Thoracic aorta (tissue), 2 donors: ENCODE measurements at places on chromosomes 4 and X. TPM values are rescaled to one million over a fixed set of nuclear protein-coding genes. Genes with fewer than 3 reads are reported as not detected.

- peak; percentile 25 for DNase-seq
These were observed 152.3 kb downstream of the WDFY3 start for GRCh38 chr4:84814094-84814750.

DNA sequence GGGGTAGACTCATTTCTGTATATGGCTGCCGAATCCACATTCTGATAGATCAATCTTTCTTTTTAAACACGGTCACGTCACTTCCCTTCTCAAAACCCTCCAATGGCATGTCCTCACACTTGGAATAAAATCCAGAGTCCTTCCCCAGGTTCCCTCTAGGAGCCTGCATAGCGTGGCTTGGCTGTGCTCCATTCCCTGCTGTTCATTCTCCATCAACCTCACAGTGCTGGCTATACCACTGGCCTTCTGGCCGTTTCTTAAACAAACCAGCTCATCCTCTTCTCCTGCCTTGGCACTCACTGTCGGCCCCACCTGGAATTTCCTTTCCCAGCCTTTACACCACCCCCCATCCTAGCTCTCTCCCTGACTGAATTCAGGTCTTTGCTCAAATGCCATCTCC, 77.1 kb downstream of the RBM47 start:
- no peak for DNase-seq

- no peak for DNase-seq
These were observed 39.2 kb upstream of the MSANTD1 start for GRCh38 chr4:3209551-3210325.

Gene NHSL2
- 16.5 TPM for total RNA-seq

GRCh38 chr4:8877780-8878040, 6.1 kb upstream of the HMX1 start:
- DNase-seq, result no peak

DNA sequence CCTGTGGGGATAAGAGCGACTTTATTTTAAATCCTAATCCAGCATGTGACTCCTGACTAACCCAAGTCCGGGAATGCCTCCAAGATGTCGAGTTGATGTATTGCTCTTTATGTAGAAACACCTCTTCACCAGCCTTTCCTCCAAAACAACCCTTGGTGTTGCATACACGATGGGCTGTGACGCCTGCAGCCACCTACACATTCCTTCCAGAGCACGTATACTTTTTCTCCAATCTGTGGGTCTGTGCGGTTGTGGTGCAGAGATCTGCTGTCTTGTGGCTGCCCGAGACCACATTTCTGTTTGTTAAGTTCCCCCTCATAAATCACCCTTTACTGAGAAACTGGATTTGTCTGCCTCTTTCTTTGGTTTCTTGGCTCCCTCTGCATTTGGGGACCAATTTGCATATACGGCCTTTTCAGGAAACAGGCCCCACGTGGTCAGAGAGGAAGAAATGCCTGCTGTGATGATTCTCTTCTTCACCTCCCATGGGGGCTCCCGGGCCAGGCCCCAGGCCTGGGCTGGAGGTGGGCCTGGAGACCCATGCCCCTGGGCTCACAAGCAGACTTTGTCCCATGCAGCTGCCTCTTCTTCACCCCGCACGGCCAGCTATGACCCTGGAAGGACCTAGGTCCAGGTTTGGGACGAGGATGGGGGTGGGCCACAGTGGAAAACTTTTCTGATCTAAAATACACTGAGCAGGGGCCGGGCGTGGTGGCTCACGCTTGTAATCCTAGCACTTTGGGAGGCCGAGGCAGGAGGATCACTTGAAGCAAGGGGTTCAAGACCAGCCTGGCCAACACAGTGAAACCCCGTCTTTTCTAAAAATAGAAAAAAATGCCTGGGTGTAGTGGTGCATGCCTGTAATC, 21.4 kb upstream of the AFAP1 start:
- peak; percentile 46 for DNase-seq

DNA sequence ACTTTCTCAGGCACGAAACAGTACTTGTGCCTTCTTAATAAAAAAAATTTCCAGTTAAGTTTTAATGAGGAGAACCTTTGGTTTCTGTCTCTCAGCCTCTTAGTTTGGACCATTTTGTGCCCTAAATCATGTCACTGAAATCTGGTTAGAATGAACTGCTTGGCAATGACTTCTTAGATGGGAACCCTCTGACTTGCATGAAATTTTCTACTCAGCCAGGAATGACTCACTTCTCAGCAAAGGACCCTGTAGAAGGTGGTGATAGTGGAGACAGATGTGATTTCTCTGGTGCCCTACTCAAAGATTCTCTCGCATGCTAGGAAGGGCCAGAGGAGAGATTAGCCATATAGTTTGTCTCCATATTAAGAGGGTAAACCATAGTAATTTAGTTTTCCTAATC, 50.5 kb downstream of the RASL11B start:
- no peak for DNase-seq

GRCh38 chr4:104465619-104466018, 29.1 kb downstream of the CXXC4 start:
- DNase-seq, result no peak

Gene EGF
- not detected for total RNA-seq

- no peak for DNase-seq
These were observed 14.2 kb upstream of the IL3RA start for GRCh38 chrX:1322393-1322792.

DNA sequence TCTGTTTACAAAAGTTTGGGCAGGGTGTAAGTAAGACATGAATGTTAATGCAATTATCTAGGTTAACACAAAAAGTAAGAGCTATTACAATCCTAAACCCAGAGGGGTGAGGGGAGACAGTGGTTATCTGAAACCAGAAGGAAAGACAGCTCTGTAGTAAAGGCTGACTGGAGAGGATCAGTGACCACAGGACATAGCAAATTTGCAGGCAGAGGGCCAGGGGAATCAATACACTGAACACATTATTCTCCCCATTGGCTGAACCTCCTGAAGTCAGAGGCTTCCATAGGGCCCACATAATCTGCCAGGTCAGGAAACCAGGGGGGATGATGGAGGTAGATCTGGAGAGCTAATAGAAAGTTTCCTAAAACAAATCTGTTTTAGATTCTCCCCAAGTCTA, 689.4 kb upstream of the ATOH1 start:
- no peak for DNase-seq

Gene WDR17
- total RNA-seq, result 5.3 TPM

- DNase-seq, result no peak
These were observed 82.2 kb upstream of the PRPS2 start for GRCh38 chrX:12709047-12709446.

DNA sequence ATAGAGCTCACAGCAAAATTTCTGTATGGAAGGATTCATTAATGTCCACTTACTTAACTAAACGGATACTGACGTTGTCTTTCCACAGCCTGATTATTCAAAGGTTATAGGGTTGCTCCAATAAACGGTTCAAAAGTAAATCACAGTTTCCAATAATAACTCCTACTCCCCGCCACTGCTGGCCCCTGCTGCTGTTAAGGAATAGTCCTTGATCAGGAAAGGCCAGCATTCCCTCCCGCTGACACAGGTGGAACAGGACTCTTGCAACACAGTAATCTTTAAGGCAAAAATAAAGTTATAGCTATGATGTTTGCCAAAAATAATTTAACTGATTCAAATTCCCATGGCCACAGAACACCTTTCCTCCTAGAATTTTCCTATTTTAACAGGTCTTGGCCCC, 53.9 kb downstream of the FAT1 start:
- DNase-seq, result no peak

GRCh38 chr4:24843096-24843495, 47.7 kb downstream of the SOD3 start:
- DNase-seq, result no peak

- no peak for DNase-seq
These were observed 5.7 kb downstream of the PLP2 start for GRCh38 chrX:49177338-49177833.

DNA sequence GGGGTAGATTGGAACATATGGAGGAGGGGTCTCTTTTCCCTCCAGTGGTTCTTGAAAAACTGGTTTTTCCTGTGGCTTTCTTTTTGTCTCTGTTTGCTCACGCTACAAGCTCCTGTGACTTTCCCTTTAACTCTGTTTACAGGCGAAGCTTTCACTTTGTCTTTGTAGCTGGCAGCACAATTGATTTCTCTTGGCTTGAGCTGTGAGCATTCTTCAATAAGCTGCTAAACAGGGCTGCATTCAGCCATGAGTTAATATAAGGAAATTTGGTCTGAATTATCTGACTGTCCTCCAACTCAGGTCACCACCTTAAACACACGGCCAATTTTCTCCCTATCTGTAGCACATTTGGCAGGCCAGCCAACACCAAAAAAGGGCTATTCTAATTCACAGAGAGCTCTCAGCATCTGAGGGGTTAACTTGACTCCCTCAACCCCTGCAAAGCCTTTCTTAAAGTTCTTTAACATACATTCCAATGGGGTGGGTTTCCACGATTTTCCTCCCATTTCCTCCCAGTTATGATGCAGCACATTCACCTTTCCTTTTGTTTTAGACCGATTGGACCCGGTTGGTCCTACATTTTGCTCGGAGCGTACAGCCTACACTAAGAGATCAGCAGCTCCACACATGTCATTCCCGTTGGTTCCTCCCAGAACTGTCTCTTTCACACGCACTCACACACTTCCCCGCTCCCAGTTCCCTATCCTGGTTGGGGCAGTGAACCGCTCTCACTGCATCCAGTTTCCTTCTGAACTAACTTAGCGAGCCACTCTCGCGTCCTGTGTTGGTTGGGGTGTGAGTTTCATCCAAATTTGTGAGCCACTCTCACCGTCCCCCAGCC, 45.4 kb downstream of the UGT2A3 start:
- no peak for DNase-seq

- DNase-seq, result no peak
These were observed 147.0 kb upstream of the ARHGEF9 start for GRCh38 chrX:63932006-63932405.

Gene NDST3
- total RNA-seq, result not detected
